ENCODE measurements at places on chromosomes 7 and 10.

- no peak for DNase-seq
Observed at GRCh38 chr7:21184942-21185652, 242.8 kb upstream of the SP4 start.

DNA sequence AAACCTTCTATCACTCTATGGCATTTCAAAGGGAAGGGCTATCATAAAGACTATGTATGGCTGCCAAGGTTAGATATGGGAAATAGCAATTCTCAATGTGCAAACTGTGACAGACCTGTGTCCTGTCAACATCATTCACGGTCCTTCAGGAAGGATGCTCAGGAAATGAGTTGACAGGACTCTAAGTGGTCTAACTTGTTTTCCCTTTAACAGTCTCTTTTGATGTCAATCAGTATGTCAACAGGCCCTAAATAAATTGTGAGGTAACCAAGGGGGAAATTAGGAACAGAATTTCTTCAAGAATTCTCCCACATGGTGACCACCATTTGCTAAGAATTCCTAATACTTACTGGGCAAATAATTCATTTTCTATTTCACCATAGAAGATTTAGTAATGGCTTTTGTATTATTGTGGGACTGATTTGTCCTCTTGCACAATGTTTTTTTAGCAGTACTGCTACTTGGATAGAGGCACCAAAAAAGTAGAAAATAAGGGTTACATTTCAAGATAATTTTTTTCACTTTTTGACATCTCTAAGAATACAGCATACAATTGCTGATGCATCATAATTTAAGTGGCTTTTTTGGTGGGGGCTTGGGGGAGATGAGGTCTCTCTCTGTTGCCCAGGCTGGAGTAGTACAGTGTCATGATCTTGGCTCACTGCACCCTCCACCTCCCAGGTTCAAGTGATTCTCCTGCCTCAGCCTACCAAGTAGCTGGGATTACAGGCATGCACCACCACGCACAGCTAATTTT, 275.8 kb downstream of the CACNA2D1 start:
- DNase-seq: no peak

- DNase-seq: no peak
Observed at GRCh38 chr7:93188870-93189634, 37.2 kb downstream of the HEPACAM2 start.

- no peak for DNase-seq
Observed at GRCh38 chr7:40551685-40552576, 417.1 kb downstream of the SUGCT start.

GRCh38 chr10:18238870-18239485, 98.8 kb downstream of the CACNB2 start:
- no peak for DNase-seq

GRCh38 chr10:100659361-100660098, 85.9 kb upstream of the PAX2 start:
- no peak for DNase-seq

DNA sequence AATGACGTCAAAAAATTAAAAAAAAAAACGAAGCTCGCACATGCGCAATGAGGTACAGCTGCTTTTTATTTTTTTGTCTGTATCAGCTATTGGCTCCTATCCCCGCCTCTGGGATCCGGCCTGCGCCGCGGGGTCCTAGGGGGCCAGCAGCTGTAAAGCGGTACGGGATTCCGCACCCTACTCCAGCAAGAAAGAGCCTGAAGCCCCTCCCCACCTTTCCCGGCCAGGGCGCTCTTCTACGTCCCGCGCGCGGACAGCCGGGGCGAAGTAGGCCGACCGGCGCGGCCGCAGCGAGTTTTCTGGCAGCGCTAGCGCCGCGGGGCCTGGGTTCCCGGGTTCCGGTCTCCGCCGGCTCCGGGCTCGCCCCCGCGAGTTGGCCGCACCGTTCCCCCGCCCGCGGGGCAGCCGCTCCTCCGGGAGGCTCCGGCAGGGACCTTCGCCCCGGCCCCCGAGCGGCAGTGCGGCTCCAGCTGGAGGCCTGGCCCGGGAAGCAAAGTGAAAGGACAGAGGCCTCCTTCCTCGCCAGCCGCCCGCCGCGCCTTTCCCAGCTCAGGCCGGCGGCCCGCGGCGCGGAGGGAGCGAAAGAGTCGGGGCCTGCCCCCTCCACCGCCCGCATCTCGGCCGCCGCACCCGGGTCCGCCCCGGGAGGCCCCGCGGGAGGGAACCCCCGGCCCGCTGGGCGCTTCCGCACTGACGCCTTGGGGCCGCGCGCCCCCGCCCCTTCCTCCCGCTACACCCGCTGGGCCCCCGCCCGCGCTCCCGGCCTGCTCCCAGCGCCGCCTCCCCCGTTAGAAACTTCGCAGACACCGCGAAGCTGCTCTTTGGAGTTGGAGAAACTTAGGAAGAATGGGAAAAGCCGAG, 4.7 kb upstream of the SPAG6 start:
- no peak for DNase-seq

- no peak for DNase-seq
Observed at GRCh38 chr7:50826371-50827172, 43.9 kb upstream of the GRB10 start.

- DNase-seq: no peak
Observed at GRCh38 chr10:101329341-101330032, 24.5 kb upstream of the BTRC start.

DNA sequence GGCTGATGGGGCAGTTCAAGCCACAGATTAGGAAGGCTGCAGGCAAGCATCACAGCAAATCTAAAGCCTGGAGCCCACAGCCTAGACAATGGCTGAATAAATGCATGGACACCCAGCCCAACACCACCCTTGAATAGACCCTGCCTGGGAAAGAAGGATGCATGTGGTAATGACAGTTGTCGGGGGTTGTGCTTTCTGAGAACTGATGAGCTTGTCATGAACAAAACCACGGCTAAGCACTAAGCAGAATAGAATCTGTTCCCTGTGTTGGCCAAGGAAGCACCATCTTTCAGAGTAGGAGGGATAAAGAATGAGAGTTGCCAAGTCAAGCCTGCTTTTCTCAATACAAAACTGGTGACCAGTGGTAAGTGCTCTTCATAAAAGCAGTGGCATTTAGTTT, 66.1 kb upstream of the JCAD start:
- no peak for DNase-seq

DNA sequence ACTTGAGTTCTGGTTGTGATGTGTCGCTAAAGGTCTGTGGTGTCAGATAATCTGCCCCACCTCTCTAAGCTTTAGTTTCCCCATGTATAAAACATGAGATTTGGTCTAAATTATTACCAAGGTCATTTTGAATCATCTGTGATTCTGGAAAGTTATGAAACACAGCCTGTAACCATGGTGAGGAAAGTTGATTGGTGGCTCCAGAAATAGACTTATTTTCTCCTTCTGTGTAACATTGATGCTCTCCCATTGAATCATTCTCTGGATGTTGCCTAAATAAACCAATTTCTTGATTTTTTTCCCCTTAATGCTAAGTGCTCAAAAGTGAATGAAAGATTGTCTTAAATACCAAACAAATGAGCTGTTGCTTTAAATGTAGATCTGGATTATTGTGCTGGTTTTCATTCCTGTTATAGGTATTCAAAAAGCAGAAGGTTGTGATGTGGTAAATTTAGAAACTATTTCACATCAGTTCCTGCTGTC, 30.0 kb upstream of the PCGF5 start:
- DNase-seq: no peak

- DNase-seq: no peak
Observed at GRCh38 chr10:36989233-36989632, 136.2 kb upstream of the ANKRD30A start.

DNA sequence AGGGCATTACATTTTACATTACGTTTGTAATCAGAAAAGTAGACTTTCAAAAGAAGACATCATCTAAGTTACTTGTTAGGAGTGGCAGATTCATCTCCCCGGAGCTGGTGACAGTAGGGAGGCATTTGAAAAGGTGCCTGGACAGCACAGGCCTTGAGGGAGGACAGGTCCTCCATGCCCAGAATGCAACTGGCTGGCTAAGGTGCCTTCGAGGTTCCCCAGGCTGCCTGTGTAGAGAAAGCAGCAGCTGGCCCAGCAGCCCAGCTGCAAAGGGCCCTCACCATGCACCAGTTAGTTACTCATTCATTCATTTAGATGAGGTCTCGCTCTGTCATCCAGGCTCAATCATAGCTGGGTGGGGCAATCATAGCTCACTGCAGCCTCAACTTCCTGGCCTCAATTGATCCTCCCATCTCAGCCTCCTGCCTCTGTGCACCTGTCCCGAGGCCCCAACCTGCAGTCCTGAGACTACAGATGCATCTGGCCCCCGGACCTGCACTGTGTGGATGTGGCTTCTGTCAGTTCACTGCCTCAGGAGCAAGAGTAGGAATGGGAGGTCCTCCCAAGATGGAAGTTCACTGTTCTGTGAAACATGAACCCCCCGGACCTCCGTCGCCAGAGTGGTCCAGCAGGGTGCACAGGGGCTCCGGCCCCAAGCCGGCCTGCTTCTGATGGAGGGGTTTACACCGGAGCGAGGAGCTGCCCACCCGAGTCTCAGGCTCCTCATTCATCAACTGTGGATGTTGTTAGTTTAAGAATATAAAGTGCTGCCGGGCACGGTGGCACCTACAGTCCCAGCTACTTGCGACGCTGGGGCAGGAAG, 36.6 kb downstream of the PRKAG2 start:
- no peak for DNase-seq

DNA sequence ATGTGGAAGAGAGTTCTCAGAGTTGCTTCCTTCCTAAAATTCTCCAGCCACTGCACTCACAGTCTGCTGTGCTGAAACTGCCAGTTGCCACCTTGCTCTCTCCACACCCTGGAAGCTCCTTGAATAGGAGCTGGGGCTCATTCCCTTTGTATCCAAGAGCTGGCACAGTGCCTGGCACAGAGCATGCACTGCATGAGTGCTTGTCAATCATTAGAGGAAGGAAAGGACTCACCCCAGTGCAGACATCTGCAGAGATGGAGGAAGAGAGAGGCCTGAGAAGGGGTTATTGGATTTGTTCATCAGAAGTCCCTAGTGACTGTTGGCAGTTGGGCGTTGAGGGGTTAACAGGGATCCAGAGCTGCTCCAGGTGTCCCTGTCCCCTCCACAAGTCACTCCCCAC, 41.7 kb upstream of the DUSP5 start:
- DNase-seq: no peak

- no peak for DNase-seq
Observed at GRCh38 chr10:58993480-58994221, 182.8 kb upstream of the PHYHIPL start.

GRCh38 chr7:102318482-102318971, 31.9 kb downstream of the SH2B2 start:
- DNase-seq: no peak

DNA sequence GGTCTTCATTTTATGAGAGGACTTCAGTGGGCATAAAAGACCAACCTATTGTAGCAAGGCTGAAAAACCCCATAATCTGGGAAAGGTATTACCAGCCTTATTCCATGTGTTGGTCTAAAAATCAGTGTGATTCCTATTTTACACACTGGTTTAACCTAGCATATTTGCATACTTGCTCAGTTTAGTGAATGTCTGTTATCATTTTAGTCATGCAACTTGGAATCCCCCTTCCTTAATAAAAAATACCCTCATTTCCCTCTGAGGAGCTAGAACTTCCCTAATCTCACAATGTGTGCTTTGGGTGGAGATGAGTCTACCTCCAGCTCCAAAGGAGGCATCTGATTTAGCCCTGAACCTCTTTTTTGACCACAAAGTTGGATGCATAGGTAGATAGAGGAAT, 312.8 kb upstream of the SORCS1 start:
- DNase-seq: no peak

GRCh38 chr10:30359373-30360206, 10.5 kb upstream of the MTPAP start:
- no peak for DNase-seq

DNA sequence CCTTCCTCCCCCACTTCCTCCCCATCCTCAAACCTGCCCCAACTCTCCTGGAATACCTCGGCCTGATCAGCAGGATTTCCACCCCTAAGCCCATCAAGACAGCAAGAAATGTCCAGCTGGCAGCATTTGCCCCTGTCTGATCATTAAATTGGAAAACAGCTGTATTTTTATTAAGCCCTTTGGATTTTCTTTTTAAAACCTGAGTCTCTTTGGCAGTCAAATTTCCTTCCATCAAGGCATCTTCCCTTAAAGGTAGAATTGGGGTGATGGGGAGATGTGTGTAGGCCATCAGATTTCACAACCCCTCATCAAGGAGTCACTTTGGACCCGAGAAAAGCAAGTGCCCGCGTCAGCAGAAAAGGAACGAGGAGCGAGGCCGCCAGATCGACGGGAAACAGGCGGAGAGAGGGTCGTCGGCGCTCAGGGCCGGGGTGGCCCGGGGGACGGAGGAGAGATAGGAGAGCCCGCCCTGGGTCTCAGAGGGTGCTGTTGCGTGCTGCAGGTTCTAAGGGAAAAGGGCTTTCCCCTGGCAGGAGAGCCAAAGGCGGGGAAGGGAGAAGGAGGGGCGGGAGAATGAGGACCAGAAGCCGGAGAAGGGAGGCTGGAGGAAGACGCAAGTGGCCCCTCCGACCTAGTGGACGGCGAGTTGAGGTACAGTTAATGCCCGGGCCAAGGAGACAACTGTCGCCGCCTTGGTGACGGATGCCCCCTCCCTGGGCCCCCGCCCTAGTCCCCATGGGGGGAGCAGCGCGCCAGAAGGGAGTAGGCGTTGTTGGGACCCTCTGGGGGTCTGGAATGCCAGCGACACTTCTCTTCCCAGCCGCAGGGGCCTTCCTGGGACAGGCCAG, 11.5 kb upstream of the GATA3 start:
- DNase-seq: peak; percentile 77

DNA sequence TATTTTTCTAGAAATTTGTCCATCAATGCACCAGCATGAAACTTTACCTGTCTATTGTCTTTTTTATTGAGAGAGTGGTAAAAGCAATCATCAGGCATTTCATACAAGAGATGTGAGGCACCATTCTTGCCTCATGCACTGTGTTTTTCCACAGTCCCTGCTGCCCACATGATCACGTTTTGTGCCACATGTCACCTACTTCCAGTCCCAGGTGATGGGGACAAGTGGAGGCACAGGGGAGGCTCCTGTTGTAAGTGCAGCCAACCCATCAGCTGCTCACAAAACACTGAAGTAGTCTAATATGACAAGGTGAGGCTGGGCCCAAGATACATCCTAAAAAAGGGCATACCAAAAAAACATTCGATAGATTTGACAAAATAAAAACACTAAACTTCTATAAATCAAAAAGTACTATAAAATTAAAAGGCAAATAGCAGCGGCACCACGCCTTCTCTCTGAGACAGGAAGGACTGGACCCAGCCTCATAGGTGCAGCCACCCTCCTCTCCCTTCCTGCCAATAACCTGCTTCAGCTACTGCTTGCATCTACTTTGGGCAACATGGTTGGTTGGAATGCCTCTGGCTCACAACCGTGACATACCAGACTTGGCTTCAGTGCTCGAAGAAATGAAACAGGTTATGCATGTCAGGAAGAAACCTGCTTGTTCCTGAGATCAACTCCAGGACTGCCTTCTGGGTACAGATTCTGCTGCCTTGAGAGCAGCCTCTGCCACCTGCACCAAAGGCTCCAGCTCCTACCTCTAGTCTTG, 2.3 kb downstream of the ZC3HAV1L start:
- DNase-seq: no peak

GRCh38 chr7:31521336-31522010, 7.6 kb downstream of the ITPRID1 start:
- DNase-seq: no peak

DNA sequence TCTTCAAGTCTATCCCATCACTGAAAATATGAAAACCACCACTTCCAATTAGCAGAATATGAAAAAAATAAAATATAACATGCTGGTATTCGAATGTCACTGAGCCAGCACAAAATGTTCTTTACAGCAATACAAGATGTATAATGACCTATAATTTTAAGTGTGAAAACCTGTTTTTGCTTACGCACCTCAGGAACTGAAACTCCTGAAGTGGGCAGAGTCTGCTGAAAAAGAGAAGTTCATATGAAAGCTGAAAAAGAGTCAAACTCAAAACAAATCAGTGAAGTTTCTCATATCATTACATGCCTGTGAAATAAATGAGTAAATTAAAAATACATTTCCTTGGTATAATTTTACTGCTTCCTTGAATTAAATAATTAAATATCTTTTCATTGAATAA, 272.5 kb downstream of the DGKB start:
- DNase-seq: no peak
